ENCODE measurements at places on chromosomes 16 and 17. TPM values are rescaled to one million over a fixed set of nuclear protein-coding genes. Genes with fewer than 3 reads are reported as not detected.

DNA sequence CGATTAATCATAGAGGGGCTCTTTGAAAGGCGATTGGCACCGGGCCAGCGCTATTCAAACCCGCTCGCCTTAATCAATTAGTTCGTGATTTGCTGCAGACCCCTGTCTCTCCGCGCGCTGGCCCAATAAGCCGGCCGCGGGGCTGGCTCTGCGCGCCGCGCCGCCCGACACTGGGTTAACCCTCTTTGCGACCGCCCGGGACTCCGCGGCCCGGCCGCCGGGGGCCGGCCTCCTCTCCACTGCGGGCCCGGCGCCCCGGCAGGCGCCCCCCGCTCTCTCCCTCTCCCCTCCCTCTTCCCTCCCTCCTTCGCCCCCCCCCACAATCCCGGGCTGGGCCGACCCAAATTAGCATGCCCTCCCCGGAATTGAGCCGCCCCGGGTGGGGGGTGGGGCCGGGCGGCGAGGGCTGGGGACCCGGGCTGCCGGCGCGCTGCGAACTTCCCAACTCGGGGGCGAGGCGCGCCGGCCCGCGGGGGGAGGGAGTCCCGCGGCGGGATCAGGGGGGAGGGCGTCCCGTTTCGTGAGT is 428 bp upstream of the SALL1 start:
- no peaks in the 10 kb centered on the region for H3K36me3 ChIP-seq
- no peak overlapping the region for H3K4me3 ChIP-seq
- peak; percentile 73 for DNase-seq

GRCh38 chr16:84247844-84248243 is 8.0 kb upstream of the KCNG4 start:
- H3K36me3 ChIP-seq = no peaks in the 10 kb centered on the region
- H3K4me1 ChIP-seq = no peaks in the 10 kb centered on the region
- no peak overlapping the region for H3K4me3 ChIP-seq
- no peaks in the 10 kb centered on the region for H3K27me3 ChIP-seq

DNA sequence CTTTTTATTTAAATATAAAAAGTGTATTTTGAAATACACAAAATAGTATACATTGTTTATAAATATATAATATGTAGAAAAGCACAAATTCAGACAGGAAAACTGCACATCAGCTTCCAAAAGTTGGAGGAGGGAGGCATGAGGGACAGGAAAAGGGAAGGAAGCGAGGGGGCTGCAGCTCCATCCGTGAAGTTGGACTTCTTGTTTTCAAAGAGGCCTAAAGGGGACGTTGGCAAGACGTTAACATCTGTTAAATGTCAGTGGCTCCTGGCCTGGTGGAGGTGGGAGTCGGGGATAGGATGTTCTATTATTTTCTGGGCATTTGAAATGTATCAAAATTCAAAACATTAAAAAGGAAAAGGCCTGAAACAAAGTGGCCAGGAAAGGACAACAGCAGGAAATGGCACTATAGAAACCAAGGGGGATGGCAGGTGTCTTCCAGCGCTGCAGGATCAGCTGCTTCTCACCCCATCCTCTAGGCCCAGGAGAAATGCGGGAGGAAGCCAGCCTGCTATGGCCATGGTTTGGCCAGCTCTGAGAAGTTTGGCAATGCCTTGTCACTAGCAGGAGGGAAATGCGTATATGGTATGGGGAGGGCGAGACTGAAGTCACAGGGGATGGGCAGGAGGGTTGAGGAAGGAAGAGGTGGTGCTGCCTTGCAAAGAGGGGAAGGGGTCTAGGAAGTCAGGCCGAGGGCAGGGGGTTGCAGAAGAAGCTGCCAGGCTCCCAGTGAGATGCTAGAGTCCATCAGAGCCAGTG is 6.4 kb downstream of the CMTM2 start:
- H3K4me1 ChIP-seq = peaks cover 23% of the 10 kb centered on the region
- no peak overlapping the region for H3K4me3 ChIP-seq
- H3K27me3 ChIP-seq = no peaks in the 10 kb centered on the region
- no peak for DNase-seq

GRCh38 chr17:17755715-17756114 is 74.5 kb downstream of the RAI1 start:
- no peaks in the 10 kb centered on the region for H3K36me3 ChIP-seq
- H3K4me3 ChIP-seq = no peak overlapping the region
- H3K27me3 ChIP-seq = no peaks in the 10 kb centered on the region
- peaks cover 62% of the 10 kb centered on the region for H3K4me1 ChIP-seq
- H3K27ac ChIP-seq = peak overlapping the region; percentile 53

DNA sequence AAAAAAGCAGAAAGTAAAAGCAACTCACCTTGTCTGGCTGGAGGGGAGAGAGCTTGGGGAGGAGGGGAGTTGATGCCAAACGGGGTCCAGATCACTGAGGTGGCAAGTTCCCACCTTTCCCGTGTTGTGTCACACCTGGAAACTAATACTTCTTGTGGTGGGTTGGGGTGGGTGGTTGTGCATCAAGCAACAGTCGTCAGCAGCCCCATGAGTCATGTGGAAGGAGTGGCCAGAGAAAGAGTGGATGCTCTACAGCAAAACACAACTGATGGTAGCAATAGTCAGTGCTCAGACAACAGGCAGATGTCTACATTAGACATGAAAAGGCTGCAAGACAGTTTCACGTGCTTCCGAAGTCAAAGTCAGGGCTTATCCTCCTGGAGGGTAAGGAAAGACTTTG is 35.4 kb downstream of the ARSG start:
- no peak overlapping the region for H3K27ac ChIP-seq
- DNase-seq = no peak
- no peaks in the 10 kb centered on the region for H3K27me3 ChIP-seq
- no peak overlapping the region for H3K4me3 ChIP-seq
- no peaks in the 10 kb centered on the region for H3K4me1 ChIP-seq
- H3K36me3 ChIP-seq = no peaks in the 10 kb centered on the region

DNA sequence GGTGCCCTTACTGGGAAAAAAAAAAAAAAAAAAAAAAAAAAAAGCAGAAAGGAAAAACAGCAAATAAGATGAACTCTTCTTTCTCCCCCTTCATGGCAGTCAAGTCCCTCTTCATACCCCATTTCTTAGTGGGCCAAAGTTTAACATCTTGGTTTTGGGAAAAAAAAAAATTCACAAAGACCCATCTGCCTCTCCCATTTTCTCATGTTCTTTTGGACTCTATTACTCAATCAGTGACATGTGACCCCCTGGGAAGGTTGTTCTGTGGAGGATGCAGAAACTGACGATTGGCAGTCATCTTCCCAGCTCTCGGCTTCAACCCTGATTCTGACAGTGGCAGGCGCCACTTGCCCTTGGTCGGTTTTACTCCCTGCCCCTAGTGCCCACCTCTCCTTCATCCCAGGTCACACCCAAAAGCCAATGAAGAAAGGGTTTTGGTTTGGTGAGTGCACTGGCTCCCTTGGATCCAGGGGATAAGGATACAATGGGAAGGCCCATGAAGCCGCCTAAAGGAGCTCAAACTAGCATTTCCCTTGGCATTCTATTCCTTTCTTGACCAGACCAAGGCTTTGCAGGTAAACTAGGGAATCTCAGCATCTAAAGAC is 60.7 kb upstream of the TBX2 start:
- no peak for DNase-seq
- H3K4me1 ChIP-seq = peaks cover 14% of the 10 kb centered on the region
- H3K27ac ChIP-seq = peak overlapping the region; percentile 67
- H3K27me3 ChIP-seq = no peaks in the 10 kb centered on the region
- no peaks in the 10 kb centered on the region for H3K36me3 ChIP-seq
- no peak overlapping the region for H3K4me3 ChIP-seq

DNA sequence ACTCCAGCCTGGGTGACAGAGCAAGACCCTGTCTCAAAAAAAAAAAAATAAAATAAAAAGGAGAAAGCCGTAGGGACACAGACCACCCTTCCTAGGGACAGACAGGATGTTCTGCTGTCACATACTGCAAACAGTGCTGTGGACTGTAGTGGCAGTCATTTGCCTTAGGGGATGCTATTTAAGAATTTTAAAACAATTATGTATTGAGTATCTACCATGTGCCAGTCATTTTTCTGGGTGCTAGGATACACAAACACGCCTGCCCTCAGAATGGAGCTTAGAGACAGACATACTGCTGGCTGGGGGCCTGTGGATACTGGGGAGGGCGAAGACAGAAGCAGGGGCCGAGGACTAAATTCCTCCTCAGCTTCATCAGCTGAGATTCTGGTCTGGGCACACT is 45.5 kb downstream of the MRC2 start:
- DNase-seq = no peak
- H3K27me3 ChIP-seq = no peaks in the 10 kb centered on the region
- H3K27ac ChIP-seq = no peak overlapping the region
- H3K36me3 ChIP-seq = peaks cover 2% of the 10 kb centered on the region
- H3K4me1 ChIP-seq = no peaks in the 10 kb centered on the region
- H3K4me3 ChIP-seq = no peak overlapping the region

DNA sequence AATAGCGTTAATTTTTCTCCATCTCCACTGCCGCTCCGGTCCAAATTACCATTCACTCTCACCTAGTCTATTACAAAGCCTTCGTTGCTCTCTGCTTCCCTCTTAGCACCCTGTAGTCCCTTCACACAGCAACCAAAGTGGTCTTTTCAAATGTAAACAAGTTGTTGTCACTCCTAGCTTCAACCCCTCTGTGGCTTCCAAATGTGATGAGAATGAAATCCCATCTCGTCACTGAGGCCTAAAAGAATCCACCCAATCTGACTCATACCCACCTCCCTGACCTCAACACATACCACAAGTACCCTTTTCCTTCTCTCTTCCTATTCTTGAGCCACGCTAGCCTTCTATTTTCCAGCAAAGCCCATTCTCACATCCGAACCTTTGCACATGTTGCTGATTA is 2.2 kb upstream of the PELP1 start:
- H3K36me3 ChIP-seq = no peaks in the 10 kb centered on the region
- H3K27ac ChIP-seq = no peak overlapping the region
- no peak overlapping the region for H3K4me3 ChIP-seq
- DNase-seq = no peak

DNA sequence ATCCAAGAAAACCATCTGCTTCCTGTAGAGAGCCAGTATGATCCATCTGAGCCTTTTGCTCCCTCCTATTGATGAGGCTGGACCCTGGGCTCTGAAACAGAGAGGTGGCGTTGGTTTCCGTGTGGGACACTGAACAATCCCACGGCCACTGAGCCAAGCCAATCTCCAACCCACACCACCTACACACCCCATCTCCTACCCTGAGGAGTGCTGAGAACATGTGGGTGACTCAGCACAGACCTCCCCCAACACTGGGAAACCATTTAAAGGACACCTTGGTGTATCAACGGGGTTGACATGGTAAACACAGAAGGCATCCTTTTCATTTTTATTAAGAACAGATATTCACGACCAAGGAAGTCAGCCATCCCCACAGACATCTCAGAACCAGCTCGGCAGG is 332.1 kb downstream of the SLC39A11 start:
- H3K4me3 ChIP-seq = no peak overlapping the region
- no peak overlapping the region for H3K27ac ChIP-seq
- no peaks in the 10 kb centered on the region for H3K36me3 ChIP-seq
- no peaks in the 10 kb centered on the region for H3K27me3 ChIP-seq

- H3K4me3 ChIP-seq = no peak overlapping the region
- H3K4me1 ChIP-seq = peaks cover 27% of the 10 kb centered on the region
- no peaks in the 10 kb centered on the region for H3K36me3 ChIP-seq
These were observed 47.2 kb downstream of the ABCC1 start for GRCh38 chr16:15996432-15997109.

DNA sequence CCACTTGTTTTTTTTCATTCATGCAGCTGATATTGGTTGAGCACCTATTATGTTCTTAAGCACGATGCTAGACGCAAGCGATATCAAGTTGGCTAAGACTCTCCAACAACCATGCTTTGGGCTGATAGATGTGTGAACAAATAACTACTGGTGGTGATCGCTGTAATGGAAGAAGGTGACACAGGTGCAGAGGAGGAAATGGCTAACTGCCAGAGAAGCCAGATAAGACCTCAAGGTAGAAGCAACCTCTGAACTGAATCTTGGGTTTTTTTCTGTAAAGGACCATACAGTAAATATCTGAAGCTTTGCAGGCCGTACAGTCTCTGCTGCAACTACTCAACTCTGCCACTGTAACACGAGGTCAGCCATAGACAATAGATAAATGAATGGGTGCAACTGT is 97.9 kb downstream of the C17orf67 start:
- DNase-seq = no peak
- no peaks in the 10 kb centered on the region for H3K4me1 ChIP-seq
- no peak overlapping the region for H3K4me3 ChIP-seq
- H3K27me3 ChIP-seq = no peaks in the 10 kb centered on the region
- H3K27ac ChIP-seq = no peak overlapping the region

GRCh38 chr16:49457196-49457595 is 83.6 kb downstream of the C16orf78 start:
- H3K27ac ChIP-seq = no peak overlapping the region
- no peak overlapping the region for H3K4me3 ChIP-seq
- no peaks in the 10 kb centered on the region for H3K36me3 ChIP-seq

- no peak overlapping the region for H3K4me3 ChIP-seq
- peaks cover 13% of the 10 kb centered on the region for H3K36me3 ChIP-seq
- DNase-seq = no peak
- no peaks in the 10 kb centered on the region for H3K27me3 ChIP-seq
- H3K27ac ChIP-seq = no peak overlapping the region
These were observed 42.6 kb downstream of the CPNE2 start for GRCh38 chr16:57134982-57135381.

DNA sequence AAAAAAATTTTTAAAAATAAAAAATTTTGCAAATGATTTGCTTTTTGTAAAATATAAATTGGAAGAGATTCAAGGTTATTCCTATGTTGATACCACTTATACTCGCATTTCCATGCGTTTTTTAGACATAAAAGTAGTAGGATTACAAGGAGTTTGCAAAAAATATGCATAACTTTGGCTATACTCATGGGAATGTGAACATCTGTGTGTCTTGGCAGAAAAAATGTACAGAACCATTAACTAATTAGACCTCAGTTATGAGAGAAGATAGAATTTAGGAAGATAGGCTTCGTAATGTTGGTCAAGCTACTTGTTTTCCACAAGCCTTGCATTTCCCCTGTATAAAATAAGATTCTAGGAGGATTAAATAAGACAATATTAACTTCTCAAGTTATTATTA is 61.1 kb upstream of the VPS4A start:
- H3K36me3 ChIP-seq = no peaks in the 10 kb centered on the region
- H3K27ac ChIP-seq = no peak overlapping the region
- no peak for DNase-seq
- H3K4me3 ChIP-seq = no peak overlapping the region

DNA sequence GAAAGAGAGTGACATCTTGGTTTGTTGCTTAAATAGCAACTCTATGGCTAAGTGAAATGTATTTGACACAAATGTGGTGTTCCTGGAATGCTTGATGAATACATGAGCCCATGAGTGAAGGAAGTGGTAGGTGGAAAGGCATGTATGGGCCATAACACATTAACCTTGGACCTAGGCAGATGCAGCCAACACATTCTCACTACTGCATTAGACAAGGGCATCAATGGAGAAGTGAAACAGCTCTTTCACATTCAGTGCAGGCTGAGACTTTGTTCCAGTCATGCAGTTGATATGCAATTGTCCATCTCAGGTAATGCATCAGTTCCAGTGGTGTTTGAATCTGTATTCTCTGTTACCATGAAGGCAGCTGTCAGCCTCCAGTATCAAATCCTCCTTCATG is 133.6 kb downstream of the HS3ST3B1 start:
- no peaks in the 10 kb centered on the region for H3K36me3 ChIP-seq
- no peak overlapping the region for H3K4me3 ChIP-seq
- H3K27ac ChIP-seq = no peak overlapping the region
- no peaks in the 10 kb centered on the region for H3K27me3 ChIP-seq
- H3K4me1 ChIP-seq = no peaks in the 10 kb centered on the region

LRRC46 gene
- 9.4 TPM for total RNA-seq

PSME3 gene
- 99.1 TPM for total RNA-seq

CCL4 gene
- 7.4 TPM for total RNA-seq

GAS2L2 gene
- total RNA-seq = 2.7 TPM

ALOX15B gene
- total RNA-seq = 93.2 TPM

AMDHD2 gene
- total RNA-seq = 67.6 TPM

UMOD gene
- total RNA-seq = not detected

ECI1 gene
- 71.7 TPM for total RNA-seq

SERPINF2 gene
- 4.6 TPM for total RNA-seq

GNAO1 gene
- total RNA-seq = 2.7 TPM

CNOT1 gene
- total RNA-seq = 78.9 TPM
